ENCODE measurements at places on chromosomes 12 and 14.

DNA sequence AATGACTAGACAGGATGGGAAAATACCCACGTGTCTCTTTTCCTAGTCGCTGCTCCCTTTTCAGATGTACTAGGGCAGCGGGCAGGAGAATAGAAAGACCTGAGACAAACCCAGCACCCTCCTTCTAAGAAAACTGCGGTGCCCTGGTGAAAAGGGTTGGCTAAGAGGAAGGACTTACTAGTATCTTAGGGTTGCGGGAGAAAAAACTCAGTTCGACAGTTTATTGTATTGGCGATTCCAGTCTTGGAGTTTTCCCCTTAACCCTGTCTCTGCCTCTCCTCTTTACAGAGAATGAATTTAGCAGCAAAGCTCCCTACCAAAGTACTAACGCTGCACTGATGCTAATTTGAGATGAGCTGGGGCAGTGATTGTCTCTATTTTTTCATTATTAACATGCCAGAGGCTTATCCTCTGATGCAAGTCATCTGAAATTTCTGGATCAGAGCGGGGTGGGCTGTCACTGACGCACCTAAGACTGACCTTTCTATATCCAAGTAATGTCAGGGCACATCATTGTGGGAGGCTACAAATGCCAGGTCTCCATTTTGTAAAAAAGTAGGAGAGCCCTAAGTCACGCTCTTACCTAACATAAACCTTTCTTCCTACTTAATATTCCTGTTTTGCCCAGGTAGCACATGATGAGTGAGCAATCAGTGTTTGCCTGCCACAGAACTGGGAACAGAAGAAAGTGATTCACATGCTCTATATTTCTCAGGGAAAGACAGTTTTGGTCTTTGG is 916 bp upstream of the PAWR start:
- DNase-seq = no peak

DNA sequence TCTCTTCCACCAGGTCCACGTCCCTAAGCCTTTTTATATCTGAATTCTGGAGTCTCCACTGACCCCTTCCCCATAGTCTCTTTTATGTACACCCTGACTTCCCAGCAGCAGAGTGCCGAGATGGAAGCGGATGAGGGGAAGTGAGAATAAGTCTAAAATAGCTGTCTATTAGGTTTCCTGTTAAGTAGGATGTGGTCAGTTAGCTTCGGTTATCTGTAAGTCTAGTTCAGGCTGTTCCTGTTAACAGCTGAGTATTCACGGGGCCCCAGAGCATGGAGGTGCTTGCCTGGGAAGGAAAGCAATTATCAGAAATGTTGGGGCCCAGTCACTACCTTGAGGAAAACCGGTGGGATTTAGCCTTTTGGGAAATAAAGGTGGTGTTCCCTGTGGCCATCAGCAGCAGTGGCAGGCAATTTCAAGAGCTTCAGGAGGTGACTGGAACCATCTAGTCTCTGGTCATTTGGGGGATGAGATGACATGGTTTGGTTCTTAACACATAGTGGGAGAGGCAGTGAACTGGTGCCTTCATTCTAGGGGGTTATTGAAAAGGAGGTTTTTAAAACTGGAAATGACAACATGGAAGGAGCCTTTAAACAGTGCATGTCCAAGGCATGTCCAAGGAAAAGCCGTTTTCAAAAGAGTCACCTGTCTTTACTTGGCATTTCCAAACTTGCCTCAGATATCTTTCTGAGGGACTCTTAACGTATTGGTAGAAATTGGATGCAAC is 21.8 kb downstream of the CHST11 start:
- no peak for DNase-seq

GRCh38 chr12:26011099-26011498 is 52.6 kb downstream of the RASSF8 start:
- DNase-seq = no peak

- no peak for DNase-seq
Observed at GRCh38 chr12:105229371-105229770, 6.6 kb downstream of the APPL2 start.

GRCh38 chr12:40439771-40440492 is 215.1 kb downstream of the LRRK2 start:
- no peak for DNase-seq

- DNase-seq = peak; percentile 80
Observed at GRCh38 chr14:52069307-52070050, 620 bp upstream of the NID2 start.

DNA sequence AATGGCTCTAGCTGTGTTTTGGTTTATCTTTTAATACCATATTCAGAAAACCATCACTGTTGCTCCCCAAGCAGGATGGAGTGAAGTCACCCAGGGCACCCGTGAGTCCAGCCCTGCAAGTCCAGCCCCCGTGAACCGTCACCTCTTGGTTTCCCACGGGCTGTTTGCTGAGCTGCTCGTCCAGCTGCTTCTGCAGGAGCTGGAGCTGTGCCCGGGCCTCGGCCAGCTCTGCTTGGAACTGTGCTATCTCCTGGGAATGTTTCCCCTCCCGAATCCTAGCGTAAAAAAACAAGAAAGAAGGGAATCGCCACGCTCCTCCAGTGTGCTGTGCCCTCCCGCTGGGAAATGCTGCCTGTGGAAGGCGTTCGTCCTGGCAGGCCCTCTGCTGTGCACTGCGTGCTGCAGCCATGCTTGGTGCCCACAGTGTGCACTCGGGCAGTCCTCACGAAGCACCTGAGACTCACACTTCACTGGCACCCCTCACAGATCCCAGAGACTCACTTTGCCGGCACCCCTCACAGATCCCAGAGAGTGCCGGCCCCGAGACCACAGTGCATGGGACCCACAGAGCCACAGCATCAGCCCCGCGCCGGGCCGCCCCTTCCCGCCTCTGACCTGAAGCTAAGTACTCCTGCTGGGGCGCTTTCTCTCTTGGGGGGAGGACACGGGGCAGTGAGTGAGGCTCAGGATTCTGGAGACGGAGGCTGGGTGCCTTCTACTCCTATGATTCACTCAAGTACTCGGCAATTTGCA is 15.4 kb upstream of the ANKLE2 start:
- no peak for DNase-seq

DNA sequence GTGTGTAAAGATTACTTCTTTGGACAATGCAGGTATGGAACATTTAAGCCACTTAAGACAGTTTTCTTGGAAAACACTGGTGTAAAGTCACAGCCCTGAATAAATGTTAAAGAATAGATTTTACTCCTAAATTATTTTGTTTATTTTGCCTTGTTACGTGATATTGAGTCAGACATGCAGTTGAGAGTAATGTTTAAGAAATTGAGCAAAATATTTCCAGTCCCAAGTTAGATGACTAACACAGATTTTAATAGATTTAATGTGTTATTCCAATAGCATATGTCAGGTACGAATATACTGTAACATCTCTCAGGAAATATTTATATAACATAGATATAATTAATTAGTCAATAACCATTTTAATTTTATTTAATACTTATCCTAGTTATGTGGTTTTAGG is 1361.7 kb downstream of the FSCB start:
- DNase-seq = no peak

DNA sequence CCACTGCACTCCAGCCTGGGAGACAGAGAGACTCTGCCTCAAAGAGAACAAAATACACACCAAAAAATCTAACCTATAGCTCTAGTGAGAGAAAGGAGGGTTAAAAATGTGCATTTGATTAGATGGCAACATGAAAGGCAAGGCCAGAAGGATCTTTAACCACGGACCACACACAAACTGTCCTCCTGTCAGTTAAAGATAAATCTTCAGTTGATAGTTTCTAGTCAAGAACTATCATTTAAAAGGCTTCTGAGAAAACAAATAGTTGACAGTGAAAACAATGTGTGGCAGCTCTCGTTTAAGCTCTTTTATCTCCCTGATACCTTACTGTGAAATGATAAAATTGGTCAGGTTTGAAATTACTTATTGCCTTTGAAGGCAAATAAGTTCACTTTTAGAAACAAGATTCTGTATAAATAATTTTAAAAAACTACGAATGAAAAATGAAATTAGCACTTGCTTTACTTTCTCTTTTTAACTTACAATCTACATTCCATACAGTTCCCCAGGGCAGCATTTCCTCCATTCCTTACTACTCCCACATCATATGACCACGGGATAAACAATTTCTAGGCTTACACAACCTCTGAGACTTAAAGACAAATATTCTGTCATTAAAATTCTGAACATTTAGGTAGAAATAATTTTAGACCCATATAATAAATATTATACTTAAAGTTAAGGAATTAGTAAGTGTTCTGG is 71.4 kb upstream of the GNPNAT1 start:
- no peak for DNase-seq

DNA sequence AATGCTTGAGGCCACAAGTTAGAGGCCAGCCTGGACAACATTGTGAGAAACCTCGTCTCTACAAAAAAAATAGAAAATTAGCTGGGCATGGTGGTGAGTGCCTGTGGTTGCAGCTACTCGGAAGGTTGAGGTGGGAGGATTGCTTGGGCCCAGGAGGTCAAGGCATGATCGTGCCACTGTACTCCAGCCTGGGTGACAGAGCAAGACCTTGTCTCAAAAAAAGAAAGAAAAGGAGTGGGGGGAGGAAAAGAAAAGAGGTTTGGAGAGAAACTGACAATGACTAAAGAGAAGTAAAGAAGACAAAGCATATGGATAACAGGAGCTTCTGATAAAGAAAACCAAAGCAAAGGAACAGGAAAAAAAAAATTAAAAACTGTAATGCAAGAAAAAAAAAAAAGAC is 37.4 kb upstream of the SELPLG start:
- no peak for DNase-seq

- DNase-seq = no peak
Observed at GRCh38 chr12:103241184-103241583, 254.6 kb downstream of the C12orf42 start.

DNA sequence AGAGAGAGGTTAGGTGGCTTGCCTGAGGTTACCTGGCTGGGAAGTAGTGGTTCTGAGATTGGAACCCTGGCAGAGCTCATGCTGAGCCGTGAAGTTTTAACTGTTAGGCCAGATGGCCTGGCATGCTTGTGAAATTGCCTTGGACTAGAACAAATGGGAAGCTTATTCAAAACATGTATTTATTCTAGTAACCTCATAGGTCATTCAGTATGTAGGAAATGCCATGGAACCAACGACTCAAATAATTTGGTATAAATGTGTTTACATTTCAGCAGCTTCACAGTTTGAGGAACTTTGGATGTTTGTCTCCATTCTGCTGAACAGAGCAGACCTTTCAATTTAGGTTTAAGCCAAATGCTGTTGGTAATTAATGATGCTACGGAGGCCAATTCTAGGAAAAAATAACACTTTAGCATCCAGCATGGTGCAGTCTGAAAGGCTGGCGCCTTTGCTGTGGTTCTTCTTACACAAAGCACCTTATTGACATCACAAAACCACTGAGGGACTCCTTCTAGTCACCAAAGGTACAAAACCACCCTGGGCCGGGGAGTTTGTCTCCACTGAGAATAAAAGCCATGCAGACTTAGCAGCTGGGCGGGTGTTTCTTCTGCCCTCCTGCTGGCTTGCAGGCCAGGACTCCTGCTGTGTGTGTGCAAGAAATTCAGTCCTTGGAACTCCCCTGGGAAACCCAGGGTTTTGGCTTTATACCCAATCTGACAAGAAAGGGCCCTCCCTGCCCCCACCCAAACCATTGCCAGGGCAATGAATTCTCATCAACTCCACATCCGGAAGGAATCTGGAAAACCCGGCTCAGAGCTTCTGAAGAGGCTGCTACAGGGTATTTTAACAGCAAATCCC is 64.2 kb downstream of the ELK3 start:
- no peak for DNase-seq

DNA sequence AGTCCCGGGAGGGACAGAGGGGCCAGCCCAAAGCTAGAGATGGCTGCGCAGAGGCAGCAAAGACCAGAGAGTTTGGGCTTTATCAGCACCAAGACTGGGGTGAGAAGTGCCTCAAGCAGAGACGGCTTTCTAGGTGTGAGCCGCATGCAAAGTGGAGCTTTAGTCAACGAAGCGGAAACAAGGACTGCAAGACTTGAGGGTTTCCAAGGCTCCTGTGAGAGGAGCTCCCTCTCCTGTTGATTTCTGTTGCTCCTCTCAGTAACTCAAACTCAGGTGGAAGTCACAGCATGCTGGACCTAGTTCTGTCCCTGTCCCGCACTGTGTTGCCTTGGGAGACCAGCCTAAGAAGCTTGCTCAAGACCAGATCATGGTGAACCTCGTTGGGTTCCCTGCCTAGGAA is 327.8 kb downstream of the MED13L start:
- no peak for DNase-seq

DNA sequence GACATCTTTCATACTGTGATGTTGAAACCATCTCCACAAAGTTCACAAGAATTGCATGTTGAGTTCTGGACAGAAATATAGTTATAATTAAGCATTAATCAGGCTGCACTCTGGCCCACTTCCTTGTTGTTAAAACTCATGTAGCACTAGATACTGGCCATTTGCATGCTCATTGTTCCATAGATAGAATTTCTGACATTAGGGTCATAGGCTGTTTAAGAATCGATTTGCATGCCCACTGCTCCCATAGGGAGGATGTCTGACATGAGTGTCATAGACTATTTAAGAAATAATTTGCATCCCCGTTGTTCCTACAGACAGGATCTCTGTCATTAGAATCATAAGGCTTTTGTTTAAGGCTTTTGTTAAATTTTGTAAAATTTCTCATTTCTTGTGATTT is 50.2 kb downstream of the MYF5 start:
- no peak for DNase-seq

DNA sequence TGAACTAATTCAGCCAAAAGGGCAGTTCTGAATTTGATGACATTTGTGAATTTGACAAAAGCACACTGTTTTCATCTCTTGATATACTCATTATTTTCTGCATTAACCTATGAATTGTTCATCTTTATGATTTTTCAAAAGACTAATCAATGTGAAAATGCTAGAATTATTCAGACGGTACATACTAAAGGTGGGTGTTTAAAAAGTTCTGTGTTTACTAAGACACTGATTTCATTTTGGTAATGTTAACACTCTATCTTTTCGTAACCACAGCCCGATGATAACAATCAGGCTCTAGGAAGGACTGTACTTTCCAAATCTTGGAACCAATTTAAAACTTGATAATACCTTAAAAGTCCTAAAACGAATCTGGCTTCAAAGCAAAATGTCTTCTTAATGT is 9.4 kb downstream of the AKAP5 start:
- no peak for DNase-seq

DNA sequence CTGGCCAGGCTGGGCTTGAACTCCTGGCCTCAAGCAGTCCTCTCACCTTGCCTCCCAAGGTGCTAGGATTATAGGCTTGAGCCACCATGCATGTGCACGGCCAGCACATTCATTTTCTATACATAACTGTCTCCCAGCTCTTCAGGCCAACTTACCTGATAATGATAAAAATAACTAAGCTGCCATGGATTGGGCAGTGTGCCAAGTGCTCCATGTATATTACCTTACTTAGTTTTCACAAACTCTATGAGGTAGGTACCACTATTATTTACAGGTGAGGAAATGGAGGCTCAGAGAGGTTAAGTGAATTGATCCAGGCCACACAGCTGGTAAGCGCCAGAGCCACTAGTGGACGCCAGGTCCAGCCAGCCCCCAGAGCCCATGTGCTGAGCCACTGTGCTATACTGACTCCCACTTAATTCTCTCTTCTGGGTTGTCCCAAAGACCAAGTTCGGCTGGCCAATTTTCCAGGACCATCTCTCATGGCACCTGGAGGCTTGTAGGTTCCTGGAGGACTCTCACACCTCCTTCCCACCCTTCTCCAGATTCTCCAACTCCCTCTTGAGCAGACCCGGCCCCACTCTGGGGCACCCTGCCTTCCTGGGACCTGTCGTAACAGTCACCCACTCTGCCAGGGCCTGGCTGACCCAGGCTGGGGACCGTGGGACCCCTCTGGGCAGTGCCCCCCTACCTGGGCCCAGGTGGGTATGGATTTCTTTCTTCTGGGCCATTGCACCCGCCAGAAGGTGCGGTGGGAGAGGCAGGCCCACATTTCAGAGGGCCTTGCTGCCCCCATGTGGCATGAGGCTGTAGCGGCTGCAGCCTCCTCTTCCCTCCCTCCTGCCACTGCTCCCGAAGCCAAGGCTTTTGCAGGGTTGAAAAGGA is 30.2 kb upstream of the CIPC start:
- DNase-seq = peak; percentile 78
